ENCODE measurements at places on chromosomes 5 and 9. TPM values are rescaled to one million over a fixed set of nuclear protein-coding genes. Genes with fewer than 3 reads are reported as not detected.

The MSANTD3 gene
- total RNA-seq, result 75.9 TPM

The PAIP1 gene
- total RNA-seq, result 76.4 TPM

The SDHA gene
- 73.8 TPM for total RNA-seq

The PHYHD1 gene
- total RNA-seq, result 4.7 TPM

The ZDHHC11 gene
- 6.0 TPM for total RNA-seq

The PCDHB7 gene
- total RNA-seq, result 0.14 TPM

The HTR1A gene
- total RNA-seq, result not detected

The TAF1L gene
- total RNA-seq, result under 0.01 TPM

The HSPB3 gene
- not detected for total RNA-seq

The CDC25C gene
- 5.8 TPM for total RNA-seq

The SECISBP2 gene
- total RNA-seq, result 24.5 TPM

The GNAQ gene
- total RNA-seq, result 66.2 TPM

The ADGRD2 gene
- total RNA-seq, result 0.50 TPM

The RASEF gene
- total RNA-seq, result 3.3 TPM

The PTGER4 gene
- 13.2 TPM for total RNA-seq

The PCDHGA2 gene
- total RNA-seq, result 3.0 TPM

The FOXD4L5 gene
- total RNA-seq, result 0.67 TPM

The RLN2 gene
- not detected for total RNA-seq

The TRPM3 gene
- total RNA-seq, result 0.21 TPM

The IL3 gene
- not detected for total RNA-seq

The PCDHGA3 gene
- total RNA-seq, result 0.96 TPM

The ZNF483 gene
- total RNA-seq, result 5.7 TPM

The GMCL2 gene
- total RNA-seq, result not detected

The CTSV gene
- total RNA-seq, result 41.3 TPM

The SPATA31E1 gene
- not detected for total RNA-seq

The ATP10B gene
- total RNA-seq, result 0.33 TPM

The PCDH1 gene
- total RNA-seq, result 41.8 TPM

The OR2V2 gene
- total RNA-seq, result not detected

The BTNL3 gene
- not detected for total RNA-seq

The PCDHB8 gene
- 0.17 TPM for total RNA-seq

The OTP gene
- 0.53 TPM for total RNA-seq

The IFNK gene
- not detected for total RNA-seq

The CD14 gene
- 1.7 TPM for total RNA-seq

The TUSC1 gene
- 13.8 TPM for total RNA-seq

The LRRC19 gene
- not detected for total RNA-seq

The PCDHA5 gene
- 0.17 TPM for total RNA-seq

The SLC36A2 gene
- total RNA-seq, result not detected

The IFNA13 gene
- total RNA-seq, result not detected

The LCN15 gene
- not detected for total RNA-seq

The FYB1 gene
- total RNA-seq, result 6.6 TPM

The STOML2 gene
- total RNA-seq, result 132 TPM

The ENTREP1 gene
- 12.5 TPM for total RNA-seq

The PLEKHG4B gene
- 0.09 TPM for total RNA-seq

The PDE6A gene
- total RNA-seq, result 0.17 TPM

The GCNT4 gene
- 3.6 TPM for total RNA-seq

All from mammary epithelial cell (primary cell).